ENCODE measurements at places on chromosomes 7 and 10.
A peak's percentile ranks its signal among the peaks of the same experiment; 100 is the strongest.

DNA sequence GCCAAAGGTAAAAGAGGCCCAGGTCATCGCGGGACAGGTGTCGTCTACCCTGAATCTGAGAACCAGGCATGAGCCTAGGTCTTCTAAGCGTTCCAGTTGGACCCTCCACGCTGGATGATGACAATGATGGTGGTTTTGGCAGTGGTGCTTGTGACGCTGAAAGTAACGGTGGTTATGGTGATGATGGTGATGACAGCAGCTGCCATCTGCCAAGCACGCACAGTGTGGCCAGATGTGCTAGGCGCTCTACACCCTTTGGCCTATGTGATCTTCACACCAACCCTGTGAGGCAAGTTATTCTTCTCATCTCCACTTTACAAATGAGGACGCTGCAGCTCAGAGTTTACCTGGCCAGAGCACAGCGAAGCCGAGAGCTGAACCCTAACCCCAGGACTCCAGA, 93.9 kb downstream of the FAM53B start:
- DNase-seq, result no peak

GRCh38 chr7:91632234-91632940, 248.1 kb downstream of the MTERF1 start:
- no peak for DNase-seq

GRCh38 chr7:70480927-70481569, 650.9 kb upstream of the GALNT17 start:
- no peak for DNase-seq

DNA sequence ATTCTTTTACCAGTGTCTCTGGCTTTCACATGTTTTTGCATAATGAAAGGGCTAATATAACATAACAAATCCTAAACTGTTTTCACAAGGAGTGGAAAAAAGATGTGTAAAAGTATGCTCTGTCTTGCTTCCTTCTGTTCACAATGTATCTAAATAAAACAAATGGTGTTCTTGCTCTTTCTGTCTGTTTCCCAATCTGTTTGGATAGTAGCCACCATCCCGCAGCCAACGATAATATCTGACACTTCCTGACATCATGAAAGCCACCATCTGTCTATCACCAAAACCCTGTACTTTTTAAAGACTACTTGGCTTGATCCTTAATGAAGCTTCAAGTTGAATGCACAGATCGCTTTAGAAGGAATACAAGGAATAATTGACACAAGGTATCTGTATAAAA, 246.2 kb downstream of the ETV1 start:
- peak; percentile 92 for DNase-seq

GRCh38 chr7:149559711-149560110, 62.1 kb upstream of the ZNF746 start:
- DNase-seq, result no peak

- no peak for DNase-seq
Measured at GRCh38 chr10:103610083-103610472, 116.6 kb downstream of the NEURL1 start.

DNA sequence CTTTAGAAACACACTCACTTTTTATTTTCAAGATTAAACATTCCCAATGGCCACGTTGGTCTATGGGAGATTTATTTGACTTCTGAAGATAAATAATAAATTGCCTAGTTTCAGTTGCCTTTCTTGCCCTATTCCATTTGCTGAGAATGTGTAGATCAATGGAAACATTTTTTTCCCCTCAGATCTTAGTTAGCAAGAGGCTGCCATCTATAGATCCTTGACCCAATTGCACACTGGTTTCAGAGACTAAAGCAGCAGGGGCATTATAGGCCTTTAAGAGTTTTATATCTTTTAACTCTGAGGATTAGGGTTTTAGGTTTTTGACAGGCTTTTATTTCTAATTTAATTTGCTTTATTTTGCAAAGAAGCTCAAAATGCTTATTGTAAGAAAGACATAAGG, 163.2 kb upstream of the GPR26 start:
- no peak for DNase-seq

DNA sequence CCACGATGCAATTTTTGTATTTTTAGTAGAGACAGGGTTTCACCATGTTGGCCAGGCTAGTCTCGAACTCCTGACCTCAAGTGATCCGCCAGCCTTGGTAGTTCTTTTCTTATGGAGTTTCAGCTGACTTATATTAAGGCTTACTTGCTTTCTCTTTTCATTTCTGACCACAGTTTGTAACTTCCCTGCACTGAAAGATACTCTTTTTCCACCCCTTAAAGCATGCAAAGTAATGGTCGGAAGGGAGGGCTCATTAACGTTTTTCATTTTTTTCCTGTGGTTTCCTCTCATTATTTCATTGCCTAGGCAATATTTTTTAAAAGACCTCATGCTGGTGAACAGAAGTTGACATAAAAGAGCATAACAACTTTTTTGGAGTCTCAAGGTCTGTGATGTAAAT, 27.0 kb downstream of the ADRB1 start:
- DNase-seq, result no peak

DNA sequence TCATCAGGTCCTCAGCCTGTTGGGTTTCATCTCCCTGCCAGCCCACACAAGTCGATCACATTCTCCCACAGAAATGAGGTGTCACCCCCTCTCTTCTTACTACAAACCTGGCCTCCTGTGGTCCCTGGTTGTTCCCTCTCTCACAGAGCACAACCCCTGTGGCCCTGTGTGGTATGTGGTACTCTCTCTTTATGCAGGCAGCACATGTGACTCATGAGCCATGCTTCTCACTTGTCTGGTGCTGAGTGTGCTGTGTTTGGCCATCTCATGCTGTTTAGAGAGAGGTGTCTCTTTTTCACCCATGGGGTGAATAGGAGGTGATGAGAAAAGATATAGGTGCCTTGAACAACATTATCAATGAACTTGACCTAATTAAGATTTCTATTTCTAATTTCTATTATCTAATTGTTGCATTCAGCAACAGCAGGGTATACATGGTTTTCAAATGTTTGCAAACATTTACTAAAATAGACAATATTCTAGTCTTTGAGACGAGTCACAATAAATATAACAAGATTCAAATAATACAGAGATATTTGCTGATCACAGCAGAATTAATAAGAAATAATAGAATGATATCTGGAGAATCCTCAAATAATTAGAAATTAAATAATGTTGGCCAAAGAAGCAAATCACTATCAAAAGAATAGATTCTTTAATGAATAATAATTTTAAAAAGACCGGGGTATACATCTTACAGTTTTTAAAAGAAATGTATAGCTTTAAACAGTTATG, 633.8 kb upstream of the IGFBP3 start:
- no peak for DNase-seq

DNA sequence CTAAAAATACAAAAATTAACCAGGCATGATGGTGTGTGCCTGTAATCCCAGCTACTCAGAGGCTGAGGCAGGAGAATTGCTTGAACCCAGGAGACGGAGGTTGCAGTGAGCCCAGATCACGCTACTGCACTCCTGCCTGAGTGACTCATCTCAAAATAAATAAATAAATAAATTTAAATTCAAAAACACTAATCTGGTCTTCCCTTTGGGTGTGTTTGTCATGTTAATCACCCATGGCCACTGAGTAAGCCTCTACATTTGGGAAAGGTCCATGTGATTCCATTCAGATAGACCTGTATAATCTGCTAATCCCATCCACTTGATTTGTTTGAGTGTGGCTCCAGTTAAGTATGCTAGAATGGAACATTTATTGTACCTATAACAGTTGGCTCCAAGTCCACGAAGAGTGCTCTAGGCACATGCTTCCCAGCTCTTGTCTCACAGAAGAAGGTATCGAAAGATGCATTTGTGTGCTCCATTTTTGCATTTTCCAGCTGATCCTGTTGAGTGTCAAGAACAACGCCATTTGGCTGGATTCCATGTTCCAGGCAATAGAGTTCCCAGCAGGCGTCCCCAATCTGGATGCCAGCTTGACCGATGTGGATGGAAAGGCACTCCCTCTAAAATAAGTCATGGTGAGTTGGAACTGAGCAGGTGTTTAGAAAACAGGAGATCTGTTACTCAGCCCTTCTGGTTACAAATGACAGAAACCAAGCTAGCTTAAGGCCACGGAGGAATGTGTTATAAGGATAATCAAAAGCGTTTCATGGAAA, 4.0 kb downstream of the TUBAL3 start:
- peak; percentile 4 for DNase-seq

DNA sequence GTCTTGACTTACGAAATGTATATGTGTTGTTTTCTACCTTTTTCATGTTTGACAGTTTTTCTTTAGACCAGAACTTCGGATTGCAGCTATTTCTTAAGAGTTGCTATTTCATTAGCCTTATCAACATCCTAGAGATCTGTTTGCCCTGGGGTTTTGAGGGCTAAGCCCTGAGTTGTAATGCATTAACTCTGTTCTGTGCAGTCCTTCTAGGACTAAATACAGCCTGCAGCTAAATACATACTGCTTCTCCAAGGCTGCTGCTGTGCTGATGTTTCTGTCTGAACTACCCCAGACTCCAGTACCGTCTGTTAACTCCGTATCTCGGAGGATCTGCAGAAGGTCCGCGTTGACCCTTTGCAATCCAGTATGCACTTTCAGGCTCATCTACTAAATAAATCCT, 26.5 kb downstream of the KIAA1217 start:
- no peak for DNase-seq

DNA sequence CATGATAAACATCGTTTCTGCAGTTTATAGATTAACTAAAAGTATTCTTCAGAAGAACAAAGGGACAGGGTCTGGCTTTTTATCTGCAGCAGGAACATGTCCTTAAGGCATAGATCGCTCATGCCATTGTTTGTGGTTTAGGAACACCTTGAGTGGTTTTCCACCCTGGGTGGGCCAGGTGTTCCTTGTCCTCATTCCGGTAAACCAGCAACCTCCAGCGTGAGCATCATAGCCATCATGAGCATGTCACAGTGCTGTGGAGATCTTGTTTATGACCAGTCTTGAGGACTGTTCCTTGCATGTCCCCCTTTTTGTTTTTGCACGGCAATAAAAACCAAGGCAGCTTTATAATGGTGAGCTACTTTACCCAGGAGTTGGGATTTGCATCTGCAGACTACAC, 33.9 kb downstream of the STOX1 start:
- no peak for DNase-seq

GRCh38 chr10:5095687-5096086, 1.5 kb downstream of the AKR1C3 start:
- DNase-seq, result no peak

- no peak for DNase-seq
Measured at GRCh38 chr7:27952456-27953285, 212.7 kb downstream of the TAX1BP1 start.

DNA sequence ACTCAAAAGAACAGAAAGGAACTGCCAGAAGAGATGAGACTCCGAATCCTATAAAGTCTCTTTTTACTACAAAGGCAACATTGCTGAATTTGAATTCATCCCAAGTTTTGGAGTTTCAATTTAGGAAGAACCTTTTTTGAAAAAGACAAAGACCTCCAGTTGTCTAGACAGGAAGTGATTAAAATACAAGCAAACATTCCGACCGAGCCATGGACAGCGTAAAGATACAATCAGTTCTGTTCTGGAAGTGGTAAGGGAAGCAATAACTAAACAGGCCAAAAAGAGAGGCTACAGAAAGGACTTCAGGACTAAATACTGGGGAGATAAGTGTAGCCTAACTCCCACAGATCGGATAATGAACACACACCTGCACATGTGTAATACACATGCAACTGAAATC, 101.0 kb downstream of the SMURF1 start:
- DNase-seq, result no peak

- DNase-seq, result no peak
Measured at GRCh38 chr7:34043461-34044305, 138.3 kb downstream of the BMPER start.

- DNase-seq, result no peak
Measured at GRCh38 chr7:44769776-44770294, 21.2 kb downstream of the ZMIZ2 start.

- no peak for DNase-seq
Measured at GRCh38 chr7:77738871-77739270, 42.6 kb downstream of the RSBN1L start.

GRCh38 chr7:134834689-134835462, 55.4 kb downstream of the CALD1 start:
- no peak for DNase-seq

DNA sequence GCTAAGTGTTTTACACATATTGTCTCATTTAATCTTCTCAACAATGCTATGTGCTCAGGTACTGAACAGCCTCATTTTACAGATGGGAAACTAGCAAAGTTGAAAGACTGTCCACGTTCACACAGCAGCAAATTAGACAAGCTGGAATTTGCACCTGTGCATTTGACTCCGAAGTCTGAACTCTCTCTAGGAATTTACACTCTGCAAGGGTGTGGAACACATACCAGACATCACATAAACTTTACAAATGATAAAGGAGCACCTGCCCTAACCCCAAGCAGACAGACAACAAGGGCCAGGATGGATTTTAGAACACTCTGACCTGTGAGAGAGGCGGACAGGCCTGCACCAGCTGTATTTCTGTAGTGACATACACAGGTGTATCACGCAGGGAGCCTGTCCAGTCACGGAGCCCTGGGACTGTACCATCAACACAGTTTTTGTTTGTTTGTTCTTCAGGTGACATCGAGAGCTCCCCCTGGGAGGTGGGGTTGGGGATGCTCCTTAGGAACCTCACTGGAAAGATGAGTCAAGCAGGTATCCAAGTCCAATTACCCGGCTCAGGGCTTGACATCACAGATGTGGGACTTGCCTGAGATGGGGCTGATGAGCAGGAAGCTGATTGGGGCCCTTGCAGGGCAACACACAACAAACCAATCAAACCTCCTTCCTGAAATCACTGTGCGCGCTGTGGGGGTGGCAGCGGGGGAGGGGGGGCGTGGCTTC, 31.0 kb downstream of the MKI67 start:
- DNase-seq, result no peak

- no peak for DNase-seq
Measured at GRCh38 chr7:1117321-1117928, 29.5 kb downstream of the GPER1 start.

GRCh38 chr10:123398180-123398591, 244.0 kb downstream of the BUB3 start:
- no peak for DNase-seq

DNA sequence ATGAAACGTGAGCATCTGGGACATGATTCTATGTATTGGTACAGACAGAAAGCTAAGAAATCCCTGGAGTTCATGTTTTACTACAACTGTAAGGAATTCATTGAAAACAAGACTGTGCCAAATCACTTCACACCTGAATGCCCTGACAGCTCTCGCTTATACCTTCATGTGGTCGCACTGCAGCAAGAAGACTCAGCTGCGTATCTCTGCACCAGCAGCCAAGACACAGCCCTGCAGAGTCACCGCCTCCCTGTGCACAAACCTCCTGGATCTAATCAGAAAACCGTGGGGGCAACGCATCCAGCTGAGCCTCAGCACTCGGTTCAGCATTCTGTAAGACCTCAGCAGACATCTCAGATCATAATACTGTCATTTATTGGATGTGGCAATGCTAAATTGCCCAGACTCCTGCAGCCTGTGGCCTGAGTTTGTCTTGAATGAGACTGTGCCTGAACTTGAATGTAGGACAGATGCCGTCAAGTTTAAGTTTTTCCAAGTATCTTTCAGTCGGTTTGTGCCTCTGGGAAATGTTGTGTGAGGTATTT, 41.5 kb upstream of the PRSS58 start:
- no peak for DNase-seq

GRCh38 chr7:44965441-44965903, 13.3 kb downstream of the MYO1G start:
- no peak for DNase-seq

GRCh38 chr10:19663344-19663743, 152.9 kb upstream of the PLXDC2 start:
- no peak for DNase-seq

GRCh38 chr7:103380395-103381191, 33.1 kb downstream of the PSMC2 start:
- no peak for DNase-seq

- DNase-seq, result no peak
Measured at GRCh38 chr10:43859016-43859525, 210.4 kb upstream of the ZNF32 start.

GRCh38 chr7:97025983-97026714, 1.5 kb upstream of the DLX5 start:
- DNase-seq, result no peak

All from NCI-H446 treated with DMSO at 0.1 percent for 48 hours (cell line).